Fibroblast of skin of right biceps (primary cell): ENCODE measurements at places on chromosomes 7 and 10.

- no peak for DNase-seq
Observed at GRCh38 chr7:156594283-156595080, 46.1 kb upstream of the RNF32 start.

GRCh38 chr10:79103129-79103528 lies 34.4 kb downstream of the ZMIZ1 start:
- no peak for DNase-seq

GRCh38 chr7:101315336-101315735 lies 6.3 kb downstream of the IFT22 start:
- DNase-seq, result peak; percentile 45

- no peak for DNase-seq
Observed at GRCh38 chr10:3898821-3899220, 113.8 kb upstream of the KLF6 start.

GRCh38 chr10:122152544-122152943 lies 118.6 kb upstream of the BTBD16 start:
- DNase-seq, result peak; percentile 55

- no peak for DNase-seq
Observed at GRCh38 chr10:31030800-31031199, 865 bp downstream of the ZNF438 start.

GRCh38 chr7:1318051-1318450 lies 85.4 kb downstream of the UNCX start:
- no peak for DNase-seq

DNA sequence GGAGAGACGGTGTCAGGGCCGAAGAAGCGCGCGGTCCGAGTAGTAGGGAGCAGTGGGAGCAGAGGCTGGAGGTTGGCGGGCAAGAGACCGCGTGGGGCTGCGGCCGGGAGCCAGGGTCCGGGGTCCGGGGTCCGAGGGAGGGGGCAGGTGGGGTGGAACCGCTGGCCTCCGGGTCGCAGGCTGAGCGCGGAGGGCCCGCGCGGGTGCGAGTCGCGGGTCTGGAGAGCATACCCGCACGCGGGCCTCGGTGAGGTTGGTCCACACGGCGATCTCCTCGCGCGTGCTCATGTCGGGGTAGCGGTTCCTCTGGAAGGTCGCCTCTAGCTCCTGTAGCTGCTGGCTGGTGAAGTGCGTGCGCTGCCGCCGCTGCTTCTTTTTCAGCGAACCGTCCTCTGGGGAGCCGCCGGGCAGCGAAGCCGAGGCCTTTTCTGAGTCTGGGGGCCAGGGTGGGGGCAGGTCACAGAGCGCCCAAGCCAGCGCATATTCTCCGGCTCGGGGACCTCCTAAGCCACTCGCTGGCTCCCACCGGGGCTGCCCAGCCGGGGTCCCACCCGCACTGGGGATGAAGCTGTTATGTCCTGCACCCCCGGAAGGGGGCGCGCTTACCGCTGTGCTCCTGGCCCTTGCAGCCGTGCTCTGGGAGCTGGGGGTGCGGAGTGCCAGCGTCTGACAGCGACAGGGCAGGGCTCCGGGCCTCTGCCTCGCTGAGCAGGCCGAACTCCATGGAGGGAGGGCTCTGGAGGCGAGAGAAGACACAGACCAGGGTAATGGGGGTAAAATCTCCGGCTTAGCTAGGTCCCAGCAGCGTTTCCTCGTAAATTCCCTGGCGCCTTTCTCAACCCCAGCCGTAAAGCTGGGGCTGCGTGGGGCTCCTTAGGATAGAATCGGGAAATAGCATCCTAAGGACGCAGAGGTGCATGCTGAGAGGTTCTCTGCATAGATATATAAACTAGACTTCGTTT lies 5.5 kb downstream of the ELOVL3 start:
- DNase-seq, result peak; percentile 31

- no peak for DNase-seq
Observed at GRCh38 chr10:104337521-104337984, 712 bp downstream of the ITPRIP start.

GRCh38 chr7:132933072-132933458 lies 148.8 kb downstream of the CHCHD3 start:
- peak; percentile 75 for DNase-seq

DNA sequence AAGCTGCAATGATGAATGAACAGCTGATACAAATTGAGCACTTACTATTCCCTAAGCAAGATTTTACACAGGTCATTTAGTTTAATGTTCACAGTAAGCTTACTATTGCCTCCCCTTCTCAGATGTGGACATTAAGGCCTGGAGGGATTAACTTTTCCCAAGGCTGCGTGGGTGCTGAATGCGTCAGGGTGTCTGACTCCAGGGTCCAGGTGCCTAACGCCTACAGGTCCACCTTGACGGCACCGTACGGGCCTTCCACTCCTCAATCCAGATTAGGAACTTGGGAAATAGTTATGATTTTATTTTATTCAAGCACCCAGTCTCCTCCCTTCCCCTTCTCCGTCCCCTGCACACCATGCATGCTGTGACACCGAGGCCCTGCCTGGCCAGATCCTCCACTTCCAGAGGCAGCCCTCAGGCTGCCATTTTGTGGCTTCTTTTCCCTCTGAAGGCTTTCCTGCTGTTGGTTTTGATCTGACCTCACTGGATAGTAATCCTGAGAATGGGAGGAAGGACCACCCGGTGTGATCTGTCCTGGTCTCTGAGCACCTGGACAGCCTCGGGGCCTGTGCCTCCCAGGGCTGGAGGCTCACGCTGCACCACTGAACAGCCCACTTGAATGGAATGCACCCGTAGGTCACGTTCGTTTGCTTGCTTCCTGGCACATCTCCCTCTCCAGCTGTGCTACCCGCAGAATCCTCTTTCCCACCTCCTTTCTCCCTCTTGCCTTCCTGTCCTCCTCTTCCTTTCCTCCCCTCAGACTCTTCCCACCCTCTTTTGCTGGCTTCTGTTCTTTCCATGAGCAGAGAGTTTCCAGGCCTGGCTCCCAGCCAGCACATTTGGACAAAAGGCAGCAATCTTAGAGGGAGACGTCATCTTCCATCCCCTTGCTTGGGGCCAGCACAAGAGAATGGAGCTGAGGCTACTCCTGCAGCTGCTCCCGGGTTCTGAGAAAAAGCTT lies 14.4 kb downstream of the DENND2A start:
- DNase-seq, result peak; percentile 97

DNA sequence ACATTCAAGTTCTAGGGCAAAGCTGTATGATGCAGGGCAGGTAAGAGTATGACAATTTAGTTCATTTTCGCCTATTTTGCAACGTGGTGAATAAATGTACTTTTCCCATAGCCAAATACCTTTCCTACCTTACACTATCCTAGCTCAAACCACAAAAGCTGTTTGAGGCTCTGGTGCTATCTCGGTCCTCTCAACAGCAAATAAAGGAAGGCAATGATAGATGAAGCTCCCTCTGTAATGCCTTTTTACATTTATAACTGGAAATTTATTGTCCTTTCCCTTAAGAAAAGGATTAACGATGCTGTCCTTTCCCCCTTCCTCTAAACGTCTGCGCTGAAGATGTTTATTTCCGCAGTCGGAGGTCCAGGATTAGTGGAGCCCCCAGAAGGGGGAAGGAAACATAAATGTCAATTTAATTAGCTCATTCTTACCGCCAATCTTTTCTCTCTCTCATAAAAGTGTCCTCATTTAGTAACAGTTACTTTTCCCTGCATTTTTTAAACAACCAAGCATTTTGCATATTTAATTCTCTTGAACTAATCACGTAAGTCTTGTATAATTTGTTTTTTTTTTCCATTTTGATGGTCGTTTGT lies 114.6 kb downstream of the PIP4K2A start:
- DNase-seq, result no peak

DNA sequence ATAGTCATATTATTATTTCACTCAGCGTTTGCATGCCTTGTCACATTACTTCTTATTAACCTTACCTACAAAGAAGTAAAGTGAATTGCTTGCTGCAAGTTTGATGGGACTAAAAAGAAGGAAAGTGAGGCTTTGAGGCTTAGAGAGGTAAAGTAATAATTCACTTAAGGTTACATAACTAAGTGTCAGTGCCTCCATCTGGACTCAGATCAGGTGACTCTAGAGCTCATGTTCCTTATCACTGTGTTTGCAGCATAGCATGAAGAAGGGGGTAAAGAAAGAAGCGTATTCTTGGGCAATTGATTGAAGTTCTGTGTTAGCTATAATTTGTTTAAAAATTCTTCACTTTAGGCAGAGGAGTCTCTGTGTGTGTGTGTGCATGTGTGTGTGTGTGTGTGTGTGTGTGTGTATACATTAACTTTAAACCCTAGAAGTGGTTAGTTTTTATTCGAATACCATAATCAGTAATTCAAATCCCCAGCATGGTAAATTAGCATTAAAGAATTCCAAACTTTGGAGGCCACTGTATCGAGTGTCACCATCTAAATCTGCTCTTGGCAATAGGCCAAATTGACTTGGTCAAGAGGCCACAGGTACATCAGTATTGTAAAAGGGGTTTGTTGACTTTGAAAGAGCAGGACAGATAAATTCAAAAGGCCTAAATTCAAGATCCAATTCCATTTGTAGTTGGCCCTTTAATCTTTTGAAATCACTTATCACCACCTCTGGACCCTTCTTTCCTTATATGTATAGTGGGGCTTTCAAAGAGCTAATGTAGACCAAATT lies 2.2 kb upstream of the PON3 start:
- DNase-seq, result no peak

DNA sequence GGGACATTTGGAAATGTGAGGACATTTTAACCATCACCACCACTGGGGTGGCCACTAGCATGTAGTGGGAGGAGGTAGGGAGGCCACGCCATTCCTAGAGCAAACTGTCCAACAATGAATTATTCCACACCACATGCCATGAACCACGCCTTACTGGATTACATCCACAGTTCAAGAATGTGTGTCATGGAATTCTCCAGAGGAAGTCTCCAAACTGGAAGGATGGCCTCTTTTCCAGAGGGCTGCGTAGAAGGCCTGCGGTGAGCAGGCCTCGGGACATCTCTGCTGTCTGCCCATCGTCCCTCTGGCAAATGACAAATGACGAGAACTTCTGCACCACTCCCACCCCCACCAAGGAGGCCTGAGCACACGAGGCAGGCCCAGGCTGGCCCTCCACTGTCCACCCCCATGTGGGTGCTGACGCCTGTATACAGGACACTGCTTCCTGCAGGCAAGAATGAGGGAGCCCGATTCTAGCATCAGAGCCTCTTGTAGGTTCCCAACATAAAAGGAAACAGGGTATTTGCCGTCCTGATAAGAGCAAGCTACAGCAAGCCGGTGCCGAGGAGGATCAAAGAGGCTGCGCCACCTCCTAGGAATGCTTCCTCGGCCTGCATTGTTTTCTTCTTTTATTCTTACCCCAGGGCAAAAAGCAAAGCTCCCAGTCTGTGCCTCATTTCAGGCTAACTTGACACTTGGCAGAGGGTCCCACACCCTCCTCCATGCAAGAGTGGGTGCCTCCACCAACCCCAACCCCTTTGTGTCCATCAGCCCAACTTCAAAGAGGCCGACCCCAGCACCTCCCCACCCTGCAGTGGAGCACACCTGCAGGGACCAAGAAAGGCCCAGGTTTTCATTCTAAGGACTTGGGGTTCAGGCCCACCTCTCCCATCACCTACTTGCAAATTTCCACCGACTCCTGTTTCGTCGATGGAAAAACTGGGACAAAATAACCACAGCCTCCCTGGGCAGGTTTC lies 23.9 kb downstream of the TNS3 start:
- DNase-seq, result peak; percentile 75

DNA sequence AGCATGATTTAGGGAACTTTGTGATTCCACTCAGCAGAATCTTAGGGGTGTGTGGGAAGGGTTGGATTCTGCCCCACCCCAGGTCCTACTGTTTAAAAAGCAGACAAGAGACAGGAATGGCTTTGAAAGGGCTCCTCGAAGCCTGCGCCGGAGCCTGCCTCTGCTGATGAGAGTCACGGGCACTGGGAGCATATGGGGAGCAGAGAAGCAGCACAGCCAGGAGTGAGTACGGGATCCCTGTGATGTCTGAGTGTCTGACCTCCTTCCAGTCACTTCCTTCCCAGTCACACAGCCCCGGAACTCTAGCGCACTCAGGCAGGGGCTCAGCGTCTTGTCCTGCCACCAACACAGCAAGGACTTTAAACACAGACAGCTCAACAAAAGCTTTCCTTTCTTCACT lies 514.9 kb upstream of the DPP6 start:
- no peak for DNase-seq

- no peak for DNase-seq
Observed at GRCh38 chr7:82438521-82438920, 5.1 kb downstream of the CACNA2D1 start.

DNA sequence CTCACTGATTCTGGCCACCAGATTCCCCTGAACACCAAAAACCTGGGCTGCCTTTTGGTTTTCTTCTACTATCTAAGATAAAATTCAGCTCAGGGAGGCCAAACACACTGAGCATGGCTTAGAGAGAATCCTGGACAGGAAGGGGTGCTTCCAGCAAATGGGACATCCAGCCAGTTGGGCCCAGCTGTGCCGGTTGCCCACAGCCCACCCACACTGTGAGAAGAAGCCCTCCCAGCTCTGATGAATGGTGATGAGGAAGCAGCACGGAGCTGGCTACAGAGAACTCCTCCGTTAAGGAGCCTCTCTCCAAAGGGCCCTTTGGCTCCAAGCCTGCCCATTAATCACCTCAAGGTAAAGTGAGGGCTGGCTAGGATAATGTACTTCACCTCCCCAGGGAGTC lies 15.9 kb downstream of the LRRC18 start:
- no peak for DNase-seq

GRCh38 chr10:74121368-74121767 lies 29.3 kb downstream of the AP3M1 start:
- no peak for DNase-seq

DNA sequence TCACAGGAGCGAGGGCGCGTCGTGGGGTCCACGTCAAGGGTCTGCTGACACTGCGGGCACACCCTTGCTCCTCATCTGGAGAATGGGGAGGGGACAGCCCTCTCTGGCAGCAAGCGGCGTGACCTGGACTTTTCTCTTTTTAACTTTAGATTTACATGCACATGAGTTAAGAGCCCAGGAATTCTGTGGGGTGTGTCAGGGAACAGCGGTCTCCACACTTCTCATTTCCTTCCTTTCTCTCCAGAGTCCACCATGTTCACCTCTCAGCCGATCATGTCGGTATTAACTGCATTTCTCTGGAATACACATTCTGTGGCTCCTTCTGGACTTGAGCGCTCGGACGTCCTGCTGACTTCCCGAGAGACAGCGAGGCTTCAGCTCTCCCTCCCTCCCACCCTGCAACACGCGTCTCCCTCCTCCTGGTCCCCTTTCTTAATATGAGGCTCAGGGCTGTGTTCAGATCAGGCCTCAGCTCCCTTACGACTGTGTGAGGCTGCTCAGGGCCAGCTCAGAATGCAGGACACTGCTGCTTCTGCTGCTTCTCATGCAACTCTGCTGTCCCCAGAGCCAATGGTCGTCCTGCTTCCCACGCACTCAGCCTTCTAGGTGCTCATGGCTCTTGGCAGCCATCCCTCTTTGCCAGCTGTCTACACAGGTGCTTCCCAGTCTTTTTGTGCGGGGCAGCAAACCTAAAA lies 261.3 kb downstream of the ELFN1 start:
- DNase-seq, result peak; percentile 58

GRCh38 chr7:137923380-137923779 lies 76.6 kb upstream of the DGKI start:
- peak; percentile 96 for DNase-seq

- no peak for DNase-seq
Observed at GRCh38 chr7:117562759-117563158, 82.9 kb downstream of the CFTR start.
